ENCODE measurements at places on chromosomes 13 and 19. TPM values are rescaled to one million over a fixed set of nuclear protein-coding genes. Genes with fewer than 3 reads are reported as not detected.

The FCGBP gene
- 2.8 TPM for total RNA-seq

DNA sequence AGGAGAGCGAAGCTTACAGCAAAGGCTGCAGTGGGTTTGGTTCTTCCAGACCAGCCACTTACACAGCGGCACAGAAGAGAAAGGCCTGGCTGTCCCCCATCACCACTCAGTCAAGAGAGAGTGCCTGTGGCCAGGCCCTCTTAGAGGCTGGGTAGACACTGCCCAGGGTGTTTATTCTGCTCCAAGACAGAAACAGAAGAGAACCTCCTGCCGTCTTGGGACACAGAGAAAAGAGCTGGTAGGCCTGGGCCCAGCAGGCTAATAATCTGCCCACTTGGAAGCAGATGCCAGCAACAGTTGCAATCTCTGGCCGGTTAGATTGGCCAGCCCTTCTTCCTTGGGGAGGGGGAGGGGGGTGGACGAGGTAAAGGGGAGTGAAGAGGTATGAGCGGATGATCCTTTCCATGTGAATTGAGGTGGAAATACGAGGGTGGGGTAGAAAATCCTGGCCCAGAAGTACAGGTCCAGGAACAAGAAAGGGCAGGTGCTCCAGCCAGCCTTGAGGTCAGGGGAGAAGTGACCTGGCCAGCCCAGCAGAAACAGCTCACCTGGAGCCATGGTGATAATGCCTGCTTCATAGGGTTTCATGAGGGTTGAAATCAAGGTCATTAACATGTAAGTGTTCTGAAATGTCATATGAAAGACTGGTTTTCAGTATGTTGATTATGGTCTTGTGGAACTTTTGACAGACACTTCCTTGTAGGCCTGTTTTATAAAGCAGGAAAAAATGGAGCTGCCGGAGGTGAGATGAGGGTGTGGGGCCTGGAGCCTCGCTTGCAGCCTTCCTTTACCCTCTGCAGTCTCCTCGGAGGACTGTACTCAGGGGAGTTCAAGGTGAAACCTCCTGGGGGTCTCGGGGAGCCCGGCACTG, 116.9 kb downstream of the SIPA1L3 start:
- H3K27me3 ChIP-seq = no peaks in the 10 kb centered on the region
- H3K36me3 ChIP-seq = no peaks in the 10 kb centered on the region
- peak overlapping the region; percentile 78 for H3K27ac ChIP-seq
- no peak for DNase-seq

GRCh38 chr19:34759218-34759917, 13.6 kb downstream of the ZNF599 start:
- peaks cover 68% of the 10 kb centered on the region for H3K36me3 ChIP-seq
- no peak overlapping the region for H3K4me3 ChIP-seq
- H3K27me3 ChIP-seq = peaks cover 30% of the 10 kb centered on the region
- H3K4me1 ChIP-seq = no peaks in the 10 kb centered on the region
- H3K27ac ChIP-seq = no peak overlapping the region

DNA sequence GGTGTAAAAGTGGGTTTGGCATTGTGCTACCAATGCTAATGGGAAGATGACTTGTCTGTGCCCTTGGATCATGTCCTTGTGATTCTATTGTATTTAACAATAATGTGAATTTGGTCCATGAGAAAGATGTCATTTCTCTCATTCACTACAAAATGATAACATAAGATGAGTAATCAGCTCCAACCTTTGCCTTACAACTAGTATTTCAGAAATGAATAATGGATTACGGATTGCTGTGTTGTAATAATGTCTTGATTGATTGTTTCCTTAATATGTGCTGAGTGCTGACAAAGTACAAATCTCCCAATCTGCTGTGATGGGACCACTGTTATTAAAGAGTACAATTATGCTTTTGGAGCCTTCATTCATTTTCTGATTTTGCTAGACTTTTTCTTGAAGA, 375.0 kb downstream of the PCDH9 start:
- H3K27ac ChIP-seq = no peak overlapping the region
- no peaks in the 10 kb centered on the region for H3K36me3 ChIP-seq
- H3K4me3 ChIP-seq = no peak overlapping the region
- no peak for DNase-seq
- peaks cover 15% of the 10 kb centered on the region for H3K4me1 ChIP-seq
- H3K27me3 ChIP-seq = no peaks in the 10 kb centered on the region

DNA sequence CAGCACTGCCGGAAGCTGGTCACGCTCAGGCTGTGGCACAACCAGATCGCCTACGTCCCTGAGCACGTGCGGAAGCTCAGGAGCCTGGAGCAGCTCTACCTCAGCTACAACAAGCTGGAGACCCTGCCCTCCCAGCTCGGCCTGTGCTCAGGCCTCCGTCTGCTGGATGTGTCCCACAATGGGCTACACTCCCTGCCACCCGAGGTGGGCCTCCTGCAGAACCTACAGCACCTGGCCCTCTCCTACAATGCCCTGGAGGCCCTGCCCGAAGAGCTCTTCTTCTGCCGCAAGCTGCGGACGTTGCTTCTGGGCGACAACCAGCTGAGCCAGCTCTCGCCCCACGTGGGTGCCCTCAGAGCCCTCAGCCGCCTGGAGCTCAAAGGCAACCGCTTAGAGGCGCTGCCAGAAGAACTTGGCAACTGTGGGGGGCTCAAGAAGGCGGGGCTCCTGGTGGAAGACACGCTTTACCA, 3.2 kb upstream of the MAP2K7 start:
- no peaks in the 10 kb centered on the region for H3K36me3 ChIP-seq
- H3K4me1 ChIP-seq = peaks cover 16% of the 10 kb centered on the region
- no peak for DNase-seq
- no peak overlapping the region for H3K27ac ChIP-seq
- H3K4me3 ChIP-seq = no peak overlapping the region
- peaks cover 13% of the 10 kb centered on the region for H3K27me3 ChIP-seq

DNA sequence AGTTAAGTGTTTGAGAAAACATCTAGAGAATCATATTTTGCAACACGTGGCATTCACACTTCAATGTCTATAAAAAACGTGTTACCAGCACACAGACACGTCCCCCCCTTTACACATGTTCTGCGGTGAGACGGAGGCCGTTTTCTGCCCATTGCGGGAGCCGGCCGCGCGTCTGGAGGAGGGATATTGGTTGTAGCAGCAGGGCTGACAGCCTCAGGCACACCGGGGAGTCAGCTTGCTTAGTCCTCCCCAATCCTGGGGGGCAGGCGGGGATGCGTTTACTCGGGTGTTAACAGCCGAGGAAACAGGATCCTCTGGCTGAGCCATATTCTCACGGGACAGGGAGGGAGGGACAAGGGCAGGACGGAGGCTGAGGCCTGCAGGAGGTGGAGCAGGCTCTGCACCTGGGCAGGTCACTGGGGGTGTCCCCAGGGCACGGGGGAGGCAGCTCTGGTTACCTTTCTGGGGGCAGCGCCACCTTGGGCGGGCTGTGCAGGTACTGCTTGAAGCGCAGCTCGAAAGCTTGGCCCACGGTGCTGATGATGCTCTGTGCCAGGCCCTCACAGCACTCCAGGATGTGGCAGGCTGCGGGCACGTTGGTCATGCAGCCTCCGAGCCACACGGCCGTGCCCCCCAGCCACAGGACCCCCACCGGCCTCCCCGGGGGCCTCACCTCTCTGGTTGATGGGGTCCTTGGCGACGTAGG, 25.0 kb downstream of the SHC2 start:
- no peak overlapping the region for H3K4me3 ChIP-seq
- peaks cover 4% of the 10 kb centered on the region for H3K36me3 ChIP-seq
- H3K4me1 ChIP-seq = no peaks in the 10 kb centered on the region
- no peak overlapping the region for H3K27ac ChIP-seq

GRCh38 chr19:18202397-18202777, 1.5 kb downstream of the RAB3A start:
- peaks cover 15% of the 10 kb centered on the region for H3K4me1 ChIP-seq
- peak overlapping the region; percentile 41 for H3K4me3 ChIP-seq
- peak overlapping the region; percentile 63 for H3K27ac ChIP-seq
- H3K36me3 ChIP-seq = peaks cover 30% of the 10 kb centered on the region
- H3K27me3 ChIP-seq = no peaks in the 10 kb centered on the region

DNA sequence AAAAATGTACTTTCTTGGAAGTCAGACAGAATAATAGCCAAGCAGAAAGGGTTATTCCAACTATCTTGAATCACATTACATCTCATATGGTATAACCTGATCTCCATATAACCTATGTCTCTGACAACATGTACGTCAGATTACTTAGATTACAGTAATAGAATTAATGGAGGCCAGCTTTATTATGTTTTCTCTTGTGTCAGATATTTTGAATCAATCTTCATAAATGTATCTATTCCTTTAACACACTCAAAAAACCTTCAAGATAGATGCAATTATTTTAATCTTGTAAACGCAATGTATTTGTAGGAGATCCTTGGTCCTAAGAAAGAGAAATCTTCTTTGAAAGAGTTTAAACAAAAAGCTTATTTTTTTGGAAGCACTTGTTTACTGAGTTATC, 188.4 kb upstream of the KLF12 start:
- no peak for DNase-seq
- H3K27me3 ChIP-seq = no peaks in the 10 kb centered on the region
- no peak overlapping the region for H3K27ac ChIP-seq
- H3K36me3 ChIP-seq = no peaks in the 10 kb centered on the region
- H3K4me1 ChIP-seq = peaks cover 3% of the 10 kb centered on the region
